Vagina (tissue), 2 donors: ENCODE measurements at places on chromosomes 1 and 21.

- DNase-seq, result peak; percentile 67
- H3K36me3 ChIP-seq, result peaks cover 23% of the 10 kb centered on the region
- H3K4me1 ChIP-seq, result peaks cover 7% of the 10 kb centered on the region
These were observed 2.8 kb downstream of the MX1 start for GRCh38 chr21:41428847-41429246.

DNA sequence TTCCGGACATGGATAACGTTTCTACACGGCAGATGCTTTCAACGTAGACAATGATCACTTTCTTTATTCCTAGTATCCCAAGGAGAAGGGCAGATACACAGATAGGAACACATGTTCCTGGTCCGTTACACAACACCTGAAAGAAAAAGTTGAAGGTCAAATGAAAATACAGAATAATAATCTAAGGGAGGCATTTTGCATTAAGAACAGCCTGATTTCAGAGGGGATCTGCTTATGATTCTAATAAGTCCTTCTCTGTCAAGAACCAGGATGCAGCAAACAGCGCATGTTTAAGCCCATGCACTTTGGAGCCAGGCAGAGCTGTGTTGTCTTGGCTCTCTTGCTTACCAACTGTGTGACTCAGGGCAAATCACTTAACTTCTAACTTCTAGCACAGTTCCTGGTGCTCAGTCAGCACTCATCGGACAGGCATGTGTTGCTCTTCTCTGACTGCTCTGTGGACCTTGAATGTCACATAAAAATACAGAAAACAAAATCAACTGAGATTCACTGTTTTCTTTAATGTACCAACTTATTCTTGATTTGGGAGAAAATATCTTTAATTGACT is 56.3 kb upstream of the CNN3 start:
- no peaks in the 10 kb centered on the region for H3K36me3 ChIP-seq
- H3K27ac ChIP-seq, result peak overlapping the region; percentile 44
- no peaks in the 10 kb centered on the region for H3K27me3 ChIP-seq
- H3K4me1 ChIP-seq, result peaks cover 12% of the 10 kb centered on the region
- H3K4me3 ChIP-seq, result no peak overlapping the region

DNA sequence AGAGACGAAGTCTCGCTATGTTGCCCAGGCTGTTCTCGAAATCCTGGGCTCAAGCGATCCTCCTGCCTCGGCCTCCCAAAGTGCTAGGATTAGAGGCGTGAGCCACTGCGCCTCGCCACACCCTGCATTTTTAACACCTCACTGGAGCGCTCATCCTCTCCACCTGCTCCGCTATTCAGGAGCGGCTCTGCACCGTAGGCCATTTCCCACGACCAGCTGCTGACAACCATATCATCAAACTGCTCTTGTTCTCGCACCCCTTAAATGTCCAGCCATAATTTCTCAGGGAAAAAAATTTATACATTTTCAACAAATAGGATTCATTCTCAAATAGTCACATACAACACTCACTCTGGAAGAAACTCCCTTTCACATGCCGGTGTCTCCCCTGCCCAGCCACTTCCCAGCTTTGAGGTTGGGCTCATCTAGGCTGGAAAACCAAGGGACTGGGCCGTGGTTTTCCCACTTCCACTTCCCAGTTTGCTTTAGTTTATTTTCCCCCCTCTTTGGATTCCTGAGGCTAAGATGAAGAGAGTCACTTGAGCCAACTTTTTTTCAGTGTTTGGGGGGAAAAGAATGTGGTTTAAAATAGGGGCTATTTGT is 639 bp upstream of the IPO9 start:
- H3K27ac ChIP-seq, result peak overlapping the region; percentile 94
- peaks cover 47% of the 10 kb centered on the region for H3K4me1 ChIP-seq
- DNase-seq, result no peak
- H3K36me3 ChIP-seq, result no peaks in the 10 kb centered on the region
- H3K27me3 ChIP-seq, result no peaks in the 10 kb centered on the region

GRCh38 chr1:71572038-71572437 is 491.2 kb upstream of the ZRANB2 start:
- no peak overlapping the region for H3K4me3 ChIP-seq
- no peaks in the 10 kb centered on the region for H3K36me3 ChIP-seq
- H3K27me3 ChIP-seq, result no peaks in the 10 kb centered on the region

DNA sequence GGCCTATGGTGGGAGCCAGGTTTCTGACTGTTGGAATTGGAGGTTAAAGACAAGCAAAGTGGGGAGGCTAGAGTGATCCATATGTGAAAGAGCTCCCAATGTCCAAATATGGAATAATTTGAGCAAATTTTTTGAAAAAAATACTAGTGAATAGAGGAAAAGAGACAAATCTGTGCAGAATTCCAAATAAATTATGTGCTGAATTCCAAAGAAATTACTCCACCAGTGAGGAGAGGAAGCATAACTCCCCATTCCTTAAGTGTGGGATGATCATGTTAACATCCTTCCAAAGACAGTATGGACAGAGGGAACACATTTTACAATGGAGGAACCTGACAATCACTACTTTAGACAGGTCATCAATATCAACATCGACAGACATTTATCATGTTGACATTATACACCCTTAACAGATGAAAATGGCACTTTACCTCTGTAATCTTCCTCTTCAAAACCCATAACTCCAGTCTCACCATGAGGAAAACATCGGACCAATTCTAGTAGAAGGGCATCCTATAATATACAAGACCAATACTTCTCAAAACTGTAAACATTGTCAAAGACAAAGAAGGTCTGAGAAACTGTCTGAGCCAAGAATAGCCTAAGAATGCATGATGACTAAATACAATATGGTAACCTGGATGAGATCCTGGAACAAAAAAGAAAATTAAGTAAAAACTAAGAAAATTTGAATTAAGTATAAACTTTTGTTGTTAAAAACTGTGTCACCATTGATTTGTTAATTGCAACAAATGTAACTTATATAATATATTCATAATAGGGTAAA is 71.5 kb upstream of the RGS4 start:
- no peaks in the 10 kb centered on the region for H3K4me1 ChIP-seq
- H3K27ac ChIP-seq, result no peak overlapping the region
- H3K36me3 ChIP-seq, result no peaks in the 10 kb centered on the region
- DNase-seq, result no peak

DNA sequence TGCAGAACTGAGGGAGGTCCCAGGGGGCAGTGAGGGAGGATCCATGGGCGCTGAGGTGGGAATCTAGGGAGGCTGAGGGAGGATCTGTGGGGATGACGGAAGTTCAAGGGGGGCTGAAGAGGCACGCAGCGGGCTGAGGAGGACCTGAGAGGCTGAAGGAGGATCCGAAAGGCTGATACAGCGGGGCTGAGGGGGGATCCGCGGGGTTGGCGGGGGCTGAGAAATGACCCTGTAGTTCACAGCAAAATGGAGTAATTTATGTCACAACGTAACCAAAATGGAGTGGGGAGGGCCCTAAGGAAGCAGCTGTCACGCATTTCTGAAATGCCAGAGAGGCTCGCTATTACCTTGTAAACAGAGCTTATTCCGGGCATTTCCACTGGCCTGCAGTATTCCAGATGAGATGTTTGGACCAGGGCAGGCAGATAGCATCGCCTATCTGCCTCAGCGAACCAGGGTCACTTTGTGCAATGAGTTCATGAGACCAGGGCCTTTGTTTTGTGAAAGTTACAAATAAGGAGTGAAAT is 926 bp upstream of the MRPL55 start:
- no peaks in the 10 kb centered on the region for H3K27me3 ChIP-seq
- peaks cover 24% of the 10 kb centered on the region for H3K4me1 ChIP-seq
- H3K4me3 ChIP-seq, result peak overlapping the region; percentile 86
- DNase-seq, result no peak

DNA sequence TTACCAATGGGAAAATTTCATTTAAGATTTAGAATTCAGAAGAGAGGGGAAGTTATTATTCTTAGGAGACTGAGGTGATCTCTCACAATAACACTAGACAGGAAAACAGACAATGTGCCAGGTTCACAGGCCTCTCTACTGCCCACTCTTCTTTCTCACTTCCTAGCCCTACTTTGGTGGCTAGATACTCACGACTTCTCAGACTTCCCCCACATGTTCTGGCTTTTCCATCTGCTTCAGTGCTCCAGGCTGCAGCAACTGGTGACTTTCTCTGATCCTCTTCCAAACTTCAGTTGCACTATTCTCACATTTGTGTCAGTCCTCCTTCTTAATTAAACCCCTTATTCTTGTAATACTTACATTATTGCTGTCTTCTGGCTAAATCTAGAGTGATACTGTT is 208.7 kb upstream of the KCTD3 start:
- no peak for DNase-seq
- no peaks in the 10 kb centered on the region for H3K36me3 ChIP-seq
- no peak overlapping the region for H3K27ac ChIP-seq

DNA sequence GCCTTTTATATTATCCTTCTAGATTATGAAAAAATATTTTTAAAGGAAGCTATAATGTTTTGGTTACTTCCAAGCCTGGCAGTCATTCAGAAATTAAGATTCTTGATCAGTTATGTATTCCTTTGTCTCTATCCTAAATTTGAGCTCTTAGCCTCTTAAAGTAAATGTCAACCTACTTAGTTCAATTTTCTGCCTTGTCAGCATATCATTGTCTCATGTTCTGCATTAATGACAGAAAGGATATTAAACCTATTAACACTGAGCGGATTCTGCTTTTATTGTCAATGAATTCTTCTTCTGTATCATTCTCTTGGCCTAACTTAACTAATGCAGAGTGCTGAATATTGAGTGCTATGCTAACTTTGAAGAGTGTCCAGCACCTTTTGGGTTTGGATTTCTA is 56.0 kb downstream of the SDCCAG8 start:
- H3K4me1 ChIP-seq, result no peaks in the 10 kb centered on the region
- no peak overlapping the region for H3K27ac ChIP-seq
- no peaks in the 10 kb centered on the region for H3K27me3 ChIP-seq

DNA sequence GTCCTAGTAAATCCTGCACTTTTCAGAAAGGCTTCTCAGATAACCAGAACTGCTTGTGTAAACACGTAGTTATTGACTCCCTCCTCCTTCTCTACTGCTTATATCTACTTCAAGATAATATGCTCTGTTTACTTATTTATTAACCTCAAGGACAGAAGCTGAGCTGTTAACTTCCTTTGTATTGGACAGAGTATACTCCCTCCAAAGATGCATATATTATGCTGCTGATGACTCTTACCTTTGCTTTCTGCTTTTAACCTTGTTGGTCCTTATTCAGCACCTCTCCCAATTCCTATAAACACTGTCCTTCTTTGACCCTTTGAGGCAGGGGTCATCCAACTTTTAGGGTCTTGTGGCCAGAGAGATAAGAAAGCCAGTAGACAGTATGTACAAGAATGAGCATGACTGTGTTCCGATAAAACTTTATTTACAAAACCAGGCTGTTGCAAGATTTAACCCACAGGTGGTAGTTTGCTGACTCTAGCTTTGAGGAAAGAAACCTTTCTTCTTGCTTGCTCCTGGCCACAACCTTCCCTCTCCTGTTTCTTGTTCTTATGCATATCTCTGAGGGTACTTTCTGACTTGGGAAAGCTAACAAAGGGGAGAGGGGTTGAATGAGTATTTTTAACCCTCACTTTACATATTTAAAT is 4.9 kb downstream of the TPM3 start:
- H3K4me1 ChIP-seq, result peaks cover 4% of the 10 kb centered on the region
- no peaks in the 10 kb centered on the region for H3K36me3 ChIP-seq
- no peak overlapping the region for H3K4me3 ChIP-seq
- no peak for DNase-seq
- H3K27ac ChIP-seq, result no peak overlapping the region
- H3K27me3 ChIP-seq, result no peaks in the 10 kb centered on the region

DNA sequence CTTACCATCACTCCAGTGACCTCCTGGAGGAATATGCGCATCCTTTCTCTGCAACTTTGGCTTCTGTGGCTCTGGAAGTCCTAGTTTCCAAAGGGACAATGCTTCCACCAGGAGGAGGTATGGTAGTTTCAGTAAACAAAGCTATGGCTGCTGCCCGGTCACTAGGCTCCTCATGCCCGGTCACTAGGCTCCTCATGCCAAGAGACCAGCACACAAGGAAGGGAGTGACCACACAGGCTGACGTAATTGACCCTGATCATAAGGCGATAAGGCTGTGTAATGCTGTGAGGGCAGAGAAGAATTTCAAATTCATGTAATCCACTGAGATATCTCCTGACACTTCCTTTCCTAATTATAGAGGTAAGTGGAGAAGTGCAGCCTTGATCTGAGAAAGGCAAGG is 102.9 kb downstream of the DTL start:
- H3K4me3 ChIP-seq, result no peak overlapping the region
- no peaks in the 10 kb centered on the region for H3K27me3 ChIP-seq
- DNase-seq, result no peak
- no peaks in the 10 kb centered on the region for H3K4me1 ChIP-seq
- no peak overlapping the region for H3K27ac ChIP-seq

GRCh38 chr1:179095377-179095776 is 13.5 kb downstream of the TOR3A start:
- H3K27ac ChIP-seq, result no peak overlapping the region
- no peak for DNase-seq
- peaks cover 24% of the 10 kb centered on the region for H3K36me3 ChIP-seq
- H3K4me1 ChIP-seq, result peaks cover 5% of the 10 kb centered on the region
- no peaks in the 10 kb centered on the region for H3K27me3 ChIP-seq

DNA sequence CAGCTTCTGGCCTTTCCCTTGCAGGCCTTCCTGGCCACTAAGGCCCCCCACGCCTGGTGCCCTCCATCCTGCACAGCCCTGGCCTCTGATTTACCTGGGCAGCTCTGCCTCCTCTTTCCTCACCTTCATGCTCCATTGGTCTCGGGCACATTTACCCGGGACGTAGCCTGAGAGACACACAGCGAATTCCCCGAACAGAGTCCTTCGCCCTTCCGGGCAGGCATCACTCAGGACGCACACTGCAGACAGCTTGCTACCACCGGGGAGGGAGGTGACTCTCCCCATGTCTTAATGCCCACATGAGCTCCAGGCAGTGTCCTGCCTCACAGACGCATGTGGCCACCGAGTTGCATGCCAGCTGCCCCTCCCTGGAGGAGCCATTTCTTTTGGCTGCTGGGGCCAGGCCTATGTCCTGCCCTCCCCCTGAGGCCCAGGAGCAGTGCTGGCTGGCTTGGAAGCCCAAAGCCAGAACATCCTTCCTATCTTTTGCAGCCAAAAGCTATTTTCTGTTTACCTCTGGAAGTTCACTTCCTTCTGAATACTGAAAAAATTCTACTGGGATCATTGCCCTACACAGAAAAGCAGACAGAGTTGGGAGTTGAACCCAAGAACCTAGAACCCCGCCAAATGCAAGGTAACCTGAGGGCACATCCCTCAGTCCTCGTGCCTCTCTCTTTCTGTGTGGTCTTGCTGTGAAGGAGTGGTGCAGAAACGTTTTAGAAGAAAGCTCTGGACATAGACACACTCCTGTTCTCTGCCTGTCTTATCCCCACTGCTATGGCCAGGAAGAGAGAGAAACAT is 209.5 kb downstream of the TOMM20 start:
- DNase-seq, result no peak
- peak overlapping the region; percentile 75 for H3K27ac ChIP-seq
- no peaks in the 10 kb centered on the region for H3K36me3 ChIP-seq
- peaks cover 72% of the 10 kb centered on the region for H3K4me1 ChIP-seq
- H3K27me3 ChIP-seq, result no peaks in the 10 kb centered on the region
